ENCODE measurements at places on chromosomes 3 and 15.

DNA sequence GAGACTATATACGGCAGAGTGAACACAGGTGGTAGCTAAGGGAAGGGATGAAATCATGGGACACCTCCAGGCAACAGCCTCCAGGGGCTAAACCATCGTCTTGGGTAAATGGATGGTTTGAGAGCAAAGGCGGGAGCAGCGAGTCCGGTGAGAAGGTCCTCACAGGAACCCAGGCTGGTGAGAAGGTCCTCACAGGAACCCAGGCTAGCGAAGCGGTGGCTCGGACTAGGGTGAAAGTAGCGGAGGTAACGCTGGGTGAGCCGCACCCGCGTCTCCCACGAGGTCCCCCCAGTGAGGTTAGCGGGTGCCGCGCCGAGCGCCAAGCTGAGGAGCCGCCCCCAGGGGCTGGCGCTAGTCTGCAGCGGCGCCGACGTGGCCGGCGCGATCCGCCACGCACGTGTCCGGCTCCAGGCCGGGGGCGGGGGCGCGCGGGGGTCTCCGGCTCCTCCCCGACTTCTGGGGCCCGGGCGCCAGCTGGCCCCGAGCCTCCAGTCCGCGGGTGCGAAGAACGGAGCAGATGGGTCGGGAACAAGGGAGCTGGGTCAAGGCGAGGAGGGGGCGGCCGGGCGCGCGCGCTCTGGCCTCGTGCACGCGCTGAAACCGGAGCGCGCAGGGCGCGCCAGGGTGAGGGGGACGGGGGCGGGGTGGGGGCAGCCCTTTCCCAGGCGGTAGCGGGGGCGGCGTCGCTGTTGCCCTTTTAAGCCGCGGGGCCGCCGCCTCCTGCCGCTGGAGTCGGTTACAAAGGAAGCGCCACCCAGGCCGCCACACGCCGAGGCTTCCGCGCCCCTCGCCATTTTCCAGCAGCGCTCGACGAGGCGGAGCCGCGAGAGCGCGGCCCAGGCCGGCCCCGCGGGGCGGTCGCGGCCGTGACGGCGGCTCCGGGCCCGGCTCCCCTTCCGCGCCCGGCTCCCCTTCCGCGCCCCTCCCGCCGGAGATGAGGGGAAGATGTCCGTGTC lies at the start of gene UBE2Q2:
Gene UBE2Q2, plus strand, starts transcription at position 726 of the 956 bp plus-strand sequence. Its CDS starts 220 bp downstream, at position 946.
- peak; percentile 87 for DNase-seq

DNA sequence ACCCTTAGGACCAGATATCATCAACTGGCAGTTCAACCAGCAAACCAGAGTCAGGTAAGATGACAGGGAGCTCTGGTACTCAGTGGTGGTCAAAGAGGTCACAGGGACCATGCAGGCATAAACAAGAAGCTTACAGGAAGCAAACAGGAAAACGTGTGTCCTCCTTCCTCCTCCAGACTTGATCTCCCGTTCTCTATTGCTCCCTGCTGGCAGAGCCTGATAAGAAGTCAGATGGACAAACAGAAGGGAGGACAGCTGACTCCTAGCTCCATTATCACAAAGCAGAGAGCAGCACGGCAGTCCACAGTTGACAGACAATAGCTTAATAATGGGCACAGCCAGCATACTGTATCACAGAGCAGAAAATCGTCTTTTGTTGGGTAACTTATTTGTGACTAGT lies 156.5 kb upstream of the SLC2A2 start:
- DNase-seq: peak; percentile 51

GRCh38 chr15:90316139-90316538 lies 35.9 kb upstream of the ZNF774 start:
- no peak for DNase-seq

DNA sequence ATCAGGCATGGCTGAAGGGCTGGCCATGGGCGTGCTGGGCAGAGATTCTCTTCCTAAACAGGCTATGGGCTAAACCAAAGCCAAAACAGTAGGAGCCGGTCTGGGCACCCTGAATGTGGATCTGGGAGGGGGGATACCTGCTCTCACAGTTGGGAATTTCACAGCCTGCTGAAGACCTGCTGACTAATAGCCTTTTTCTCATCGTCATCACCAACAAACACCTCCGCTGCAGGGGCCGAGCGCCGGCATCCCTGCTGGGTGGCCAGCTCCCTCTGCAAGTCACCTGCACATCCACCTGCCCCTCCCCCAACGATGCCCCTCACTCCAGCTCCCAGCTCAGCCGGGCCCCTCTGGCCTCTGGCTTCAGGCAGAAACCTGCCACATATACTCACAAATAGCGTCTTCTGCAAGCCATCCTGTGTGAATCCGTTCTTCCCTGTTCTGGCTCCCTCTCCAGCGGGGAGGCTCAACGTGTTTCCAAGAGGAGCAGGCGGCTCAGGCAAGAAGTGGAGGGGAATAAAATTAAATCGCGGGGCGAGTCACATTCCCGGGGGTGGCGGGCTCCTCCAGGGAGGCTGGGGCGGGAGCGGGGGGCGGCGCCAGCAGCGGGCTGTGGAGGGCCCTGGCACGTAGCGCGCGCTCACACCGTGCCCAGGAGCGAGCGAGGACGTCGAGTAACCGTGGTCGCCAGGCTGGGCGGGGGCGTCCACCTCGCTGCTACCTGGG lies 466 bp downstream of the IQSEC1 start:
- no peak for DNase-seq

DNA sequence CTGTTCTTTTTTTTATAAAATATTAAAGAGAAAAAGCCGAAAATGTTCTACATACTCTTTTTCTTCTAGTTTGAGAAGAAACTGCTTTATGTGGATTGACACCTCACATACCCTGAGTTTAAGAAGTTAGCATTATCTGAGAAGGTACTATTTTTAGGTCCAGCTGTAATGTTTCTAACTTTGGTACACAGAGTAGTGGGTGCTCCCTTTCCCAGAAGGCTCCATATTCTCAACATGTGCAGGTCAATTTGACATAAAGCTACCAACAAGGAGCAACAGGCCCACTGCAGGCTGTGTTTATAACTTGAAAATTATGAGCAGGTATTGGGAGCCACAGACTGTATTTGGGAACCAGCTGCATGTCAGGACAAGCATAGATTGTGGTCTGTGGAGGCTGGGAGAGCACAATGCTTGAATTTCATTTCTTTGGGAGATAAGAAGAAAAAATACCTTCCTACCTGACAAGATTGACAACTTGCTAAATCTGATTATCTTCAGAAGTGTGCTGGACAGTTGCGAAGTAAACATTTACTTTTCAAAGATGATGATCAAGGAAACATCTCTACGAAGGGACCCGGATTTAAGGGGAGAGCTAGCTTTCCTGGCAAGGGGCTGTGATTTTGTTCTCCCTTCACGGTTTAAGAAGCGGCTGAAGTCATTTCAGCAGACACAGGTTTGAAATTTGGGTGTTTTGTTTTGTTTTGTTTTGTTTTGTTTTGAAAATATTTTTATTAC lies 57.2 kb downstream of the PPP2R3A start:
- DNase-seq: no peak

- DNase-seq: no peak
Observed at GRCh38 chr15:66488525-66488924, 9.0 kb downstream of the SNAPC5 start.

GRCh38 chr3:126485956-126486355 lies 10.3 kb upstream of the ZXDC start:
- DNase-seq: no peak

DNA sequence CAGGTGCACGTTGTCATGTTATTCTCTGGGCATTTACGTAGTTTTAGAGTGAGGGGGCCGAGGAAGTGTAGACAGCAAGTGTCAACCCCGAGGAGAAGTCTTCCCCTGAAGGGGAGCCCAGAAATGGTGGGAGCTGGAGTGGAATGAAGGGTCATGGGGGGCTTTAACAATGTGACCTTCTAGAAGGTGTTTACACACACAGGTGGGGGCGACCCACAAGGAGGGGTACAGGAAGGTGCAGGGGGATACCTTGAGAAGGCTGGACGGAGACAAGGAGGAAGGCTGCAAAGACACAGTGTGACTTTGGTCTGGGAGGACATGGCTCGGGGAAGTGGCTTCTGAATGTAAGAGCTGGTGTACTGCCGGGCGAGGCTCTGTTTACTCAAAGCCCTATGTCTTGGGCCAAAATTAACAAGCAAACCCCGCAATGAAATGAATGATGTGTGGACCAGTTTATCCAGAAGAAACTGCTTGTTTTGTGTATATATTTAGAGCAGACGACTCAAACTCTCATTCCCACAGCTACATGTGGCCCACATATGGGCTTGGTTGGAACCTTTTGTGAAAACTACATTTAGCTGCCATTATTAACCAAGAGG lies 18.7 kb downstream of the TRPM1 start:
- no peak for DNase-seq

GRCh38 chr3:102018551-102018950 lies 169.2 kb downstream of the NFKBIZ start:
- DNase-seq: no peak

DNA sequence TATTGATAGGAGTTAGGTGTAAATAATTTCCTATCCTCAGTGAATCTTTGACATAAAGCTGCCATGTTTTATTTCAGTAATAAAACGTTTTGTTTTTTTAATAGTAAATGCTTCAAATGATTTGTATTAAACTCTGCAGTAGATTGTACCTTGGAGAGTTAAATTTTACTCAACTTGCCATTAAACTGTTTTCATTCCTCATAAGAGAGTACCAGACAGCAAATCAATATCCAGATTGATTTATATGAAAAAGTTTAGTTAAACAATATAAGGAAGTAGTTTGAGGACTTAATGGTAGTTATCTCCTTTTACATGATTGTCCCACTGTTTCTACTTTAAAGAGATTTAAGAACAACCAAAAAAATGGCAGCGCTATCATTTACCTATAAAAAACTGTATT lies 18.4 kb downstream of the ALDH1A2 start:
- no peak for DNase-seq

GRCh38 chr3:193377591-193377990 lies 962 bp downstream of the ATP13A5 start:
- no peak for DNase-seq

DNA sequence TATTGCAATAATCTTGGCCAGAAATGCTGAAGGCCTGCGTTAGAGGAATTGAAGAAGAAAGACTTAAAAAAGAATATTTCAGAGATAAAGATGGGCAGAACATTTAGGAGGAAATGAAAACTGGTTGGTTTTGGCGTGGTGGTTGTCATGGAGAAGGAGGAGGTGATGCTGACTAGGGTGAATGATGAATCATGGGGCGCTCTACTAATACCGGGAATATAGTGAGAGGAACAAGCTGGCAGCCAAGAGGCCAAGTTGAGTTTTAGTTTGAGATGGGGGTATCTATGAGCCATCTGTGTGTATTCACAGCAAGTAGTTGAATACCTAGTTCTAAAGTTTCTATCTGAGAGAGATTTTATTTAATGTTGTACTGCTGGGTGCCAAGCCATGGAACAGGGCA lies 6.8 kb upstream of the GAP43 start:
- DNase-seq: no peak

DNA sequence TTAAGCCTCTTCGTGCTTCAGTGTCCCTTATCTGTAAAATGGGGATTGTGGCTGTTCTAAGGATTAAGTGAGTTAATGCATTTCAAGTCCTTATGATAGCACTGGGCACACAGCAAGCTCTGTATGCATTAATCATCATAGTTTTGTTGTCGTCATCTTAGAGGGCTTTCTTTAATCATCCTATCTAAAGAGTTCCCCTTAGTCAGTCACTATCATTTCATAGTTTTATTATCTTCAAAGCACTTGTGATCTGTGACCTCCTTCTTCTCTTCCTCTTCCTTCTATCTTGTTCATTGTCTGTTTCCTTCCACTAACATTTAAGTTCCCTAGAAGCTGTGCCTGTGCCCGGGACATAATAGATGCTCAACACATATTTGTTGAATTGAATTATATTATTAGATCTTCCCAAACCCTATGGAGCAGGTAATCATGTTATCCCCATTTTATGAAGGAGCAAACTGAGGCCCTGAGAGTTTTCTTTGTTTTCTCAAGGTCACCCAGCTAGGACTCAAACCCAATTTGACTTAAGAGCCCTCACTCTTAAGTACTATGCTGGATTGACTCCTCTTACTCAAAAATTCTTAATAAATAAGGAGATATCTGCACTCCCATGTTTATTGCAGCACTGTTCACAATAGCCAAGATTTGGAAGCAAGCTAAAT lies 24.1 kb downstream of the DUOX2 start:
- no peak for DNase-seq

DNA sequence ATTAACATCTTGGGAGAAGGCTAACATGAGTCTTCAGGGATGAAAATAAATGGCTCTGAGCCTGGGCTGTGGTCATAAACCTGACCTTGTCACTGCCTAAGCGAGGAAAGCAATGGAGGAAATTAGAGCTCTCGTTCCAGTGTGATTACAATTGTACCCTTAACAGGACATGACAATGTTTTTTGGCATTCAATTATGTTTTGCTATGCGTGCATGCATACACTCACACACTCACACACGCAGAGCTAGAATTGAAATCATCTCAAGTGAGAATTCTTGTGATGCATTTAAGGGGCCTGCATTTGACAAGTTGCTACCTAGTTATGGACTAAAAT lies 24.1 kb downstream of the ZNF80 start:
- DNase-seq: no peak

DNA sequence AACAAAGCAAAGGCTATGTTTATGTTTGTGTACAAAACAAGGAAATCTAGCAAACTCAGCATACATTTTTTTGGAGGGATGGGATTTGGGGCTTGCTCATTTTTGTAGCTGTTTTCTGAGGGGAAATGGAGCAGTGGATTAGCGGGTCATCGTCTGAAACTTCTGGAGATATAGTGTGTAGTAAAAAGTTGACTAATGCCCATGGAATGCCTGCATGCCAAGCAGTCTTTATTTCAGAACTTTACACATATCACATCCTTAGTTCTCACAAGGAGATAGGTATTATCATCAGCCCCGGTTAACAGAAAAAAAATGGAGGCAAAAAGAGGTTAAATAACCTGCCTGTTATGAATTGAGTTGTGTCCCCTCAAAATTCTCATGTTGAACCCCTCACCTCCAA lies 47.1 kb downstream of the ATP13A4 start:
- no peak for DNase-seq

- no peak for DNase-seq
Observed at GRCh38 chr15:68097029-68097428, 42.9 kb downstream of the PIAS1 start.

DNA sequence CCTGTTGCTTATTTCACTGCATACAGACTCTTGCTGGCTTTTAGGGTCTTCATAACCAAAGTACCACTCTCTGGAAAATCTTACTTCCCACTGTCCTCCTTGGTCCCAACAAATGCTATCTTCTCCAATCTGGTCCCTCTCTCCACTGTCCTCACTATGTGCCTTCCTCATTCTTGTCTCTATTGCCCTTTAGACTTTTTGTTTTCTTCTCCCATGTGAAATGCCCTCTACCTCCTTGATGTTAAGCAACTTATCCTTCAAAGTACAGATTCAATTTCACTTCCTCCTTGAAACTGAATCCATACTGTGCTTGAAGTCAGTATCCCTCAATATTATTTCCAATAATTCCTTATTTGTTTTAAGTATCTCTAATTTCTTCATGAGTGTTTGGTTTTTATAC lies 60.8 kb downstream of the CGGBP1 start:
- no peak for DNase-seq

GRCh38 chr3:46239301-46239938 lies 2.8 kb upstream of the CCR3 start:
- no peak for DNase-seq

DNA sequence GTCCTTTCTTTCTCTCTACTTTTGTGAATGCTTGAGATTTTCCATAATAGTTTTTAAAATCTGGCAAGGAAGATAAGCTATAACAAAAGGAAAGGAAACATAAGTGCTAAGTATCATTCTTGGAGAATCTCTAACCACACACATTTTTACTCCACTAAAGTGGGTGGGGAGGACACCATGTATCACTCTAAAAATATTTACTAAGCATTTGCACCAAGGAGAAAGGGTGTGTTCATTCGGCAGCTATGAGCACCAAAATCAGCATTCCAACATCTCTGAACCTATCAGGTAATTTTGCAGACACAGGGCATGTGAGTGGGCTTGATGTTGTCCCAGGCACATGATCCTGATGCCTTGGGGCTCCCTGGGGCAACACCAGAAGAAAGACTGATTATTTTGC lies 5.5 kb downstream of the B4GALT4 start:
- DNase-seq: no peak

All from WERI-Rb-1 (cell line).